ENCODE measurements at places on chromosomes 3 and 15. TPM values are rescaled to one million over a fixed set of nuclear protein-coding genes. Genes with fewer than 3 reads are reported as not detected.

DNA sequence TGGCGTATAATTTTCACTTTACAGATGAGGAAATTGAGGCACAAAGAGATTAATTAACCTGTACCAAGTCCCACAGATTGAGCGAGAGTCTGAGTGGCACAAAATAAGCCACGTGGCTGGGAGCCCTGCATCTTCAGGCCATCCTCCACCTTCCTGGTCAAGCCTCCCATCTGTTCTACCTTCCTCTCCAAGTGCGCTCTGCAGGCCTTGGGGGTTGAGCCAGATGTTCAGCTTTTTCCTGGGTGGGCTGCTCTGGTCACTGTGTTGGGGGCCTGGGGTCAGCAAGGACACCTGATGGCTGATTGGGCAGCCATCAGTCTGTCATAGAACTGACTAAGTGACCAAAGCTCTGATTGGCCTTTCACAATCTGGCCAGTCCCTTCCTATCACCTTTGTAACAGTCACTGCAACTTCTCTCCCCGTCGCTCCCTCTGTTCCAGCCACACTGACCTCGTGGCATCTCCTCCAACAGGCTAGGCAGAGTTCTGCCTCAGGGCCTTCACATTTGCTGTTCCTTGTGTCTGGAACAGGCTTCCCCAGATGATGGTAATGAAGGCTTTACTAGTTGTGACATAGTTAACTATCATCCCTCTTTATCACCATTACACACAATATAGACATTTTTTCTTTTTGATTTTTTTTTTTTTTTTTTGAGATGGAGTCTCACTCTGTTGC is 46.8 kb downstream of the SCN5A start:
- H3K4me1 ChIP-seq, result no peaks in the 10 kb centered on the region
- no peaks in the 10 kb centered on the region for H3K36me3 ChIP-seq
- H3K27ac ChIP-seq, result no peak overlapping the region
- no peak for DNase-seq
- H3K4me3 ChIP-seq, result no peak overlapping the region

DNA sequence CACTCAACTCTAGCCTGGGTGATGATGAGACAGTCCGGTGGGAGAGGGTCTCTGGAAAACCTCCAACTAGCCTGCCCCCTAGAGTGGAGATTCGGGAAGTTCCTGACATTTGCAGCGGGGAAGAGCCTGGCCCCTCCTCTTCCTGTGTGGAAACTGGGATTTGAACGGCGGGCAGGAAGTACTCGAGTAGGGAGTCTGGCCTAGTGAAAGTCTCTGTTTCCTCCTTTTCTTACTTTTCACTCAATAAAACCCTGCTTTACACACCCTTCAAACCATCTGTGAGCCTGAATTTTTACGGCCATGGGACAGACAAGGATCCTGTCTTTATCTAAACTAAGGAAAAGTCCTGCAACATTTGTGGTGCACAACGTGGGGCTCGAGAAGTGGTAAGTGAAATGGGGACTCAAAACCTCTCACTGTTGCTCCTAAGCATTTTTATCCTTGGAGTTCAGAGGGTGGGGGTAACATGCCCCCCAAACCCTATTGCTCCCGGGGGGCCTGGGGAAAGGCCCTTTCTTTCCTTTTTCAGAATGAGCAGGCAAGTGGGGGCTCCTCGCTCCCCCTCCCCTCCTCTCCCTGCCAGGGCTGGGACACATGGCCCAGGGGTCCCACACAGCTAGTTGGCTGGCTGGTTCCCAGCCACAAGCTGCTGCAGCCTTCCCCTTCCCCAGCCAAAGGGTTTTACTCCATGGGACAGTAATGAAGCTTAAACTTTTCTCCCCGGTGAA is 224.7 kb upstream of the GBE1 start:
- no peak overlapping the region for H3K4me3 ChIP-seq
- DNase-seq, result no peak
- no peaks in the 10 kb centered on the region for H3K4me1 ChIP-seq
- H3K27ac ChIP-seq, result no peak overlapping the region
- no peaks in the 10 kb centered on the region for H3K36me3 ChIP-seq

DNA sequence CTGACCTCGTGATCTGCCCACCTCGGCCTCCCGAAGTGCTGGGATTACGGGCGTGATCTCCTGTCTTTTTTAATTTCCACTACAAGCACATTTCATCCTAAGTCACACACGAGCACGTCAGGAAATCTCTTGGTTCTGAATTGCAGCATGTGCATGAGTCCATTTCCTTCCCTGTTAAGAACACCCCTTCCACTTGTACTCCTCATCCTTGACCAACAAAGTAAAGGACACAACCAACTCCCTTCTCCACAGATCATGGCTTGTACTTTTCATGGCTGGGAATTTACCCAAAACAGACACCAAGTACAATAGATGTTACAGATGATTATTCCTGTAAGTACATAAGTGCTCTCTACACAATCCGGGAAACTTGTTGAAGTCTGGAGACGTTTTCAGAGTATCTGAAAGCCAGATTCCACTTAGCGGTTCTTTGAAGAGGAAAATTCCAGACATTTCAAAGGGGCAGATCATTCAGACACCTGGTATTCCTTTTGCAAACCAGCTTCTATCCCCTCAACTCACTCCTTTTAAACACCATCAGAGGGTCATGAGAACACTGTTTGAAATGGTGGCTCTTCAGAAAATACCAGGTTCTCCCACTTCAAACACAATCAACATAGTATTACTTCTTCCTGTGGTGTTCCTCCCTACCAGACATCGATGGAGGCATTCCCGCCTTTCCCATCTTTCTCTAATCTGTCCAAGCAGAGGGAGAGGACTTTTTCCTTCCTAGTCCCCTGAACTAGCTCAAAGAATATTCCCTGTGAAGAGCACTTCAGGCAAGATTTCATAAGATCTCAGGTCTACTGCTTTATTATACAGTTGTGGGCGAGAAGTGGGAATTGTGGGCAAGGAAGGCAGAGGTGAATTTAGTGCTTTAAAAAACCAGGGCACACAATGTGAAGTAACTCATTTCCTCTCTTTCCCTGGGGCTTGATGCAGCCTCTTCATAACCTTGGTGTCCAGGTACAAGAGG is 80.1 kb upstream of the TSC22D2 start:
- no peak overlapping the region for H3K4me3 ChIP-seq
- H3K36me3 ChIP-seq, result no peaks in the 10 kb centered on the region
- no peak for DNase-seq
- no peaks in the 10 kb centered on the region for H3K4me1 ChIP-seq
- no peak overlapping the region for H3K27ac ChIP-seq
- H3K27me3 ChIP-seq, result no peaks in the 10 kb centered on the region

- H3K4me1 ChIP-seq, result no peaks in the 10 kb centered on the region
- no peaks in the 10 kb centered on the region for H3K27me3 ChIP-seq
- no peak overlapping the region for H3K27ac ChIP-seq
Observed at GRCh38 chr3:139517321-139518065, 22.0 kb downstream of the RBP1 start.

DNA sequence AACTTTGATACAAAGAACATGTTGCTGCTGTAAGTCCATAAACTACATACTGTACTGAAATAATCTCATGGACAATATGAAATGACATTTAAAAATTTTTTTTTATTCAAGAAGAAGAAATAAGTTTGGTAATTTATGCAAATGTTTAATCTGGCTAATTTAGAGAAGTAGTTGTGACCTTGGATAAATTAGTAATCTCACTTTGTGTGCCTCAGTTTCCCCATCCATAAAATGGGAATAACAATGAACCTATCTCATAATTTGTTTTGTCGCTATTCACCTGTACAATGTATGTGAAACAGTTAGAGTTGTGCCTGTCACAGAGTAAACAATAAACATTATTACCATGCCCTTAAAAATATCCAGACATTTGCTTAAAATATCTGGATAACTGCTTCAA is 15.3 kb upstream of the DPH6 start:
- no peak overlapping the region for H3K4me3 ChIP-seq
- no peak for DNase-seq
- no peaks in the 10 kb centered on the region for H3K27me3 ChIP-seq
- no peaks in the 10 kb centered on the region for H3K4me1 ChIP-seq
- no peak overlapping the region for H3K27ac ChIP-seq

- no peak overlapping the region for H3K27ac ChIP-seq
- no peak for DNase-seq
- no peak overlapping the region for H3K4me3 ChIP-seq
- H3K4me1 ChIP-seq, result no peaks in the 10 kb centered on the region
Observed at GRCh38 chr3:104604326-104605010, 762.2 kb upstream of the ALCAM start.

DNA sequence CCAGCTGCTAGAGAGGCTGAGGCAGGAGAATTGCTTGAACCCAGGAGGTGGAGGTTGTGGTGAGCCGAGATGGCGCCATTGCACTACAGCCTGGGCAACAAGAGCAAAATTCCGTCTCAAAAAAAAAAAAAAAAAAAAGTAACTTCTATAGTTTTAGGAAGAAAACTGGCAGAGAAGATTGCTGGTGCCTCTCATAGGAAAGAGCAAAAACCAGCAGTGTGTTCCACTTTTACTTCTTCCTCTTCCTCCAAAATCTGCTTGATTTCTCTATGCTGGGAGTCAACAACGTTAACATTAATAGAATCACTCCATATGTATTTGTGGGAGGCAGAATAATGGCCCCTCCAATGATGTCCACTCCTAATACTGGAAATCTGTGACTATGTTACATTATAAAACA is 12.5 kb upstream of the NR1D2 start:
- no peaks in the 10 kb centered on the region for H3K36me3 ChIP-seq
- H3K4me1 ChIP-seq, result no peaks in the 10 kb centered on the region
- no peak overlapping the region for H3K27ac ChIP-seq

GRCh38 chr3:88166419-88166971 is 16.7 kb downstream of the C3orf38 start:
- H3K4me3 ChIP-seq, result no peak overlapping the region
- no peaks in the 10 kb centered on the region for H3K36me3 ChIP-seq
- no peaks in the 10 kb centered on the region for H3K4me1 ChIP-seq
- no peaks in the 10 kb centered on the region for H3K27me3 ChIP-seq
- H3K27ac ChIP-seq, result no peak overlapping the region

GRCh38 chr3:147007736-147008245 is 398.6 kb downstream of the ZIC4 start:
- H3K27me3 ChIP-seq, result no peaks in the 10 kb centered on the region
- no peaks in the 10 kb centered on the region for H3K4me1 ChIP-seq

GRCh38 chr15:58240191-58240932 is 102.2 kb downstream of the AQP9 start:
- no peak for DNase-seq
- no peaks in the 10 kb centered on the region for H3K36me3 ChIP-seq
- no peak overlapping the region for H3K27ac ChIP-seq
- no peak overlapping the region for H3K4me3 ChIP-seq

- H3K27ac ChIP-seq, result no peak overlapping the region
- H3K4me1 ChIP-seq, result no peaks in the 10 kb centered on the region
- no peaks in the 10 kb centered on the region for H3K27me3 ChIP-seq
Observed at GRCh38 chr3:65778968-65779367, 259.8 kb downstream of the MAGI1 start.

DNA sequence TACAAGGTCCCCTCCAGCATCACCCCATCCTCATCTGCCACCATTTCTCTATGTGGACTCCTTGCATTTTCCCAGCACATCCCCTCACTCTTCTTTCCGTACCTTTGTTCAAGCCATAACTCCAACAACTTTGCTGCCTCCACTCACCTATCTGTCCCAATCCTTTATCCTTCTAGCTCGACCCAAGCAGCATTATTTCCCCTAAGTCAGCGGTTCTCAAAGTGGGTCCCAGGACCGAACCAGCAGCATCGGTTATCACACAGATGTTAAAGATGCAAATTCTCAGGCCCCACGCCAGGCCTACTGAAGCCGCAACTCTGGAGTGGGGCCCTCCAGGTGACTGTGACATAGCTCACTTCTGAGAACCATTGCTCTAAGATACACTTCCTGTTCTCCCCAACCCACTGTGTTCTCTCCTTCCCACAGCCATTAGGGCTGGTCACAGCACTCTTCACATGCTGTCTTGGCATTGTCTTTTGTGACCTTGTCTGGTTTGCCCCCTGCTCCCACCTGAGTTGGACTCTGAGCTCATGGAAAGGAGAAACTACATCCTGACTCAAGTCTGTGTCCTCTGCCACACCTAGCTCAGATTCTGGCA is 56.2 kb downstream of the AAGAB start:
- no peak overlapping the region for H3K27ac ChIP-seq
- H3K4me3 ChIP-seq, result no peak overlapping the region
- peak; percentile 48 for DNase-seq
- peaks cover 9% of the 10 kb centered on the region for H3K4me1 ChIP-seq
- H3K27me3 ChIP-seq, result no peaks in the 10 kb centered on the region

- no peaks in the 10 kb centered on the region for H3K27me3 ChIP-seq
- H3K36me3 ChIP-seq, result no peaks in the 10 kb centered on the region
- H3K4me3 ChIP-seq, result no peak overlapping the region
Observed at GRCh38 chr3:45082142-45082538, 56.0 kb downstream of the CLEC3B start.

DNA sequence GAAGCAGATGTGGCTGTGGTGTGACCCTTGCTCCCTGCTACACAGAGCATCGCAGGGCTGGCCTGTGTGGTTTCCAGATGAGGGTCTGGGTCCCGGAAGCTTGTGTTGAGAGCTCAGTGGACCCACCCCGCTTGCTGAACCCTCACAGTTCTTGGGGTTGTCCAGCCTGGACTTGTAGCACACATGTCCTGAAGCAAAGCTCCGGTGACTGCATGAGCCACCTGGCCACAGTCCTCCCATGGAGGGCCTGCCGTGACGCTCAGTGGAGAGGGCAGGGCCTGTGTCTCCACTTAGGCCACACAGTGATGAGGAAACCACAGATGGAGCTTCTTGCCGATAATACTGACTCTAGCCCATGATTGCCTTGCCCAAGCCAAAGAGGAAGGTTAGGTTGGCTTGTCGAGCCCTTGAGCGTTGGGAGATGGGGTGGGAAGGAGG is 62.6 kb downstream of the RGMA start:
- no peak for DNase-seq
- no peaks in the 10 kb centered on the region for H3K36me3 ChIP-seq
- H3K27me3 ChIP-seq, result no peaks in the 10 kb centered on the region
- H3K27ac ChIP-seq, result no peak overlapping the region
- no peak overlapping the region for H3K4me3 ChIP-seq

GRCh38 chr3:142035308-142035922 is 113.9 kb downstream of the TFDP2 start:
- H3K4me3 ChIP-seq, result no peak overlapping the region
- DNase-seq, result no peak
- no peak overlapping the region for H3K27ac ChIP-seq
- no peaks in the 10 kb centered on the region for H3K36me3 ChIP-seq
- H3K27me3 ChIP-seq, result no peaks in the 10 kb centered on the region

GRCh38 chr3:94179059-94179458 is 116.2 kb downstream of the NSUN3 start:
- no peaks in the 10 kb centered on the region for H3K36me3 ChIP-seq
- no peaks in the 10 kb centered on the region for H3K4me1 ChIP-seq
- no peak for DNase-seq
- H3K27ac ChIP-seq, result no peak overlapping the region

- no peak overlapping the region for H3K4me3 ChIP-seq
- no peaks in the 10 kb centered on the region for H3K36me3 ChIP-seq
- no peaks in the 10 kb centered on the region for H3K27me3 ChIP-seq
- no peak overlapping the region for H3K27ac ChIP-seq
- DNase-seq, result no peak
Observed at GRCh38 chr15:40500568-40501330, 30.0 kb downstream of the CHST14 start.

CLDN18 gene
- not detected for total RNA-seq

STAC gene
- total RNA-seq, result not detected

FBN1 gene
- 21.4 TPM for total RNA-seq

BNC1 gene
- not detected for total RNA-seq

ACP3 gene
- total RNA-seq, result 3.9 TPM

GOLGA8G gene
- not detected for total RNA-seq

AHSG gene
- total RNA-seq, result not detected

All from Peyer's patch (tissue), 4 donors.